ENCODE measurements at places on chromosomes 1 and 21.
A peak's percentile ranks its signal among the peaks of the same experiment; 100 is the strongest.

DNA sequence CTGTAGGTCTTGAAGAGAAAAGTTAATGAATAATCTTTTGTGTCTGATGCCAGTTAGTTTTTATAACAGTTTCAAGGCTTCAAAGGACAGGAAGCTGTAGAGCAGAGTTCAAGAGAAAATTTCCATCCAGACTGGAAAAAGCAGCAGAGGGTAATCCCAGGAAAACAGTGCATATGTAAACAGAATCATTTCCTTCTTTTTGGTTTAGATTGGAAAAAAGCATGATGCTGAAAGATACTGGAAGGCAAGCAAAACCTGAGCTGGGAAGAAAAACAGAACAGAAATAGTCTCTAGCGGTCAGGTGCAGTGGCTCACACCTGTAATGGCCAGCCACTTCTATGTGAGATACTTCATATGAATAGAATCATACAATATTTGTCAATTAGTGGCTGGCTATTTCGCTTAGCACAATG lies 71.9 kb downstream of the ZSWIM5 start:
- DNase-seq: no peak

- DNase-seq: no peak
These were observed 25.8 kb downstream of the TP53BP2 start for GRCh38 chr1:223819730-223820514.

- no peak for DNase-seq
These were observed 7.9 kb downstream of the LURAP1 start for GRCh38 chr1:46211051-46211450.

GRCh38 chr21:35217504-35218060 lies 168.5 kb upstream of the RUNX1 start:
- peak; percentile 12 for DNase-seq

- no peak for DNase-seq
These were observed 5.5 kb upstream of the ST6GALNAC3 start for GRCh38 chr1:76068953-76069561.

- DNase-seq: no peak
These were observed 5.4 kb downstream of the PRAMEF12 start for GRCh38 chr1:12778907-12779306.

GRCh38 chr1:98002288-98002687 lies 81.5 kb upstream of the DPYD start:
- DNase-seq: no peak

DNA sequence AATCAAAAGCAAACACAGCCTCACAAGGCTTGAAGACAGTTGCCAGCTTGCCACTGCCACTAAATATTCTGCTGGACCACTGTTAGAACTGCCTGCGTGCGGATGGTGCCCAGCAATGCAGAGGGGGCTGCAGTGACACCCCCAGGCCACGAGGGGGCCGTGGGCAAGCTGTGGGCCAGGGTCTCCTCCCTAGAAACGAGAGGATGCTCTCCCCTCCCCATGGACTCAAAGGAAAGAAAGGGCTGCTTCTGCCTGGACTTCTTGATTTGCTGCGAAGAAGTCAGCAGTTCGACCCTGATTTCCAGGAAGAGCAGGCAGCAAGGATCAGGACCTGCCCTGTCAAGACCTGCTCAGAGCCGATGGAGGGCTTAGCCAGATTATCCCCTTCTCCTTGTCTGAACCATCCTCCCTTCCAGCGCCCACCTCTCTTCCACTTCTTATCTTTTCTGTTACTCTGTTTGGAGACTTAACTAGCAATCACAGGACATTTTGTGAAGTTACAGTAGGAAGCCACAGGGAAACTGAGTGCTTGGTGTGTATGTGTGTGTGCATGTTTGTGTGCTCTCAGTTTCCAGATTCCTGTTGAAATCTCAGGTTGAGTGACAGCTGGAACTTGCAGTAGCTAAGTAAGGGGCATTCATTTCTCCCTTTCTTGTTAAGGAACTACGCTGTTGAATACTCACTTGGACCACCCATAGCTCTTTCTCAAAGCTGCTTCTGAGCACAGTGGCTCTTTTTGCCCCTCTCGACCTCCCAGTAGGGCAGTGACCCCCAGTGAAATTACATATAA lies 2.7 kb downstream of the MAN1C1 start:
- DNase-seq: no peak

DNA sequence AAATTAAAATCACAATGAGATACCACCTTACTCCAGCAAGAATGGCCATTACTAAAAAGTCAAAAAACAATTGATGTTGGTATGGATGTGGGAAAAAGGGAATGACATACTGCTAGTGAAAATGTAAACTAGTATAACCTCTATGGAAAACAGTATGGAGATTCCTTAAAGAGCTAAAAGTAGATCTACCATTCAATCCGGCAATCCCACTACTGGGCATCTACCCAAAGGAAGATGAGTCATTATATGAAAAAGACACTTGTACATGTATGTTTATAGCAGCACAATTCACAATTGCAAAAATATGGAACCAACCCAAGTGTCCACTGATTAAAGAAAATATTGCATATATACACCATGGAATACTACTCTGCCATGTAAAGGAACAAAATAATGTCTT lies 37.2 kb downstream of the SUSD4 start:
- no peak for DNase-seq

GRCh38 chr1:230536641-230537155 lies 105.6 kb upstream of the COG2 start:
- no peak for DNase-seq

GRCh38 chr21:10627316-10627863 lies 106.0 kb downstream of the TPTE start:
- DNase-seq: no peak

DNA sequence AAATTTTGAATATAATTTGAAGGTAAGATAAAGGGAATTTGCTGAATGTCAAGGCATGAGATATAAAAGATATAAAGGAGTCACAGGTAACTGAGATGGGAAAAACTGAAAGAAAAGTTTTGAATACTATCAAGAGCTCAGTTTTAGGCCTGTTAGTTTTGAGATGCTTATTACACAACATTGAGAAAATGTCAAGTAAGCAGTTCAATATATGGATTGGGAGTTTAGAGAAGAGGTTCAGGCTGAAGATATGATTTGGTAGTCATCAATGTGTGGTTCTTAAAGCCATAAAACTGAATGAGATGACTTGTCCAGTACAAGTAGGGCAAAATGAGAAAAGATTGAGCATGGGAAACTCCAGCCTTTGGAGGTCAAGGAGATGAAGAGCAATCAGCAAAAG lies 4.7 kb upstream of the RNPC3 start:
- no peak for DNase-seq

GRCh38 chr1:55143684-55144083 lies 71.5 kb downstream of the USP24 start:
- DNase-seq: no peak

- no peak for DNase-seq
These were observed 52.7 kb upstream of the EIF4G3 start for GRCh38 chr1:21229246-21230000.

GRCh38 chr1:174742805-174743653 lies 256.7 kb upstream of the CACYBP start:
- DNase-seq: no peak

DNA sequence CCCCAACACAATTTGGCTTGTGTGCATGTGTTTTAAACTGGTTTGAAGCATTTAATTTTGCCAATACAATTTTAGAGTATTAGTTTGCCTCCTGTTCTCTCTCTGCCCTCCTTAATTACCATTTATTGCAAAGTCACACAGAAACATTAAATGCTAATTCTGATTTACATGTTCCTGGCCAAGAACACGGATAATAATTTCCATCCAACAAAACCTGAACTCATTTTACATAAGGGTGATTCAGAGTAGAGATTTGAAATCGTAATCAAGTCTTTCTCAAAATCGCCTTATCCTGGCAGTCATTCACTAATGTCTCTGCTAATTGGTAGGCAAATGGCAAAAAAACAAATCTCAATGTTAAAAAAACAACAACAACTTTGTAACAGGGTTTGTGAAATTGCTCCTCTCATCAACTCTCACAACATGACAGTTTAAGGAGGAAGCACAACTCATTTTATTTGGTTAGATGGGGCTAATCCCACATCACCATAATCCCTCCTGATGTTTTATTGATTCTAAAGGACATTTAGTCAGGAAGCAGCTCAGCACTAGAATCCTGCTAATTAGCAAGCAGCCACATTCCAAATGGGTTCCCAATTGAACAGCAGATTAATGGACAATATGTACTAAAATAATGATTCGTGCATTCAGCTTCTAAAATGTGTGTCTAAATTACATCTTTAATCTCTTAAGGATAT lies 55.9 kb downstream of the C1orf87 start:
- no peak for DNase-seq

DNA sequence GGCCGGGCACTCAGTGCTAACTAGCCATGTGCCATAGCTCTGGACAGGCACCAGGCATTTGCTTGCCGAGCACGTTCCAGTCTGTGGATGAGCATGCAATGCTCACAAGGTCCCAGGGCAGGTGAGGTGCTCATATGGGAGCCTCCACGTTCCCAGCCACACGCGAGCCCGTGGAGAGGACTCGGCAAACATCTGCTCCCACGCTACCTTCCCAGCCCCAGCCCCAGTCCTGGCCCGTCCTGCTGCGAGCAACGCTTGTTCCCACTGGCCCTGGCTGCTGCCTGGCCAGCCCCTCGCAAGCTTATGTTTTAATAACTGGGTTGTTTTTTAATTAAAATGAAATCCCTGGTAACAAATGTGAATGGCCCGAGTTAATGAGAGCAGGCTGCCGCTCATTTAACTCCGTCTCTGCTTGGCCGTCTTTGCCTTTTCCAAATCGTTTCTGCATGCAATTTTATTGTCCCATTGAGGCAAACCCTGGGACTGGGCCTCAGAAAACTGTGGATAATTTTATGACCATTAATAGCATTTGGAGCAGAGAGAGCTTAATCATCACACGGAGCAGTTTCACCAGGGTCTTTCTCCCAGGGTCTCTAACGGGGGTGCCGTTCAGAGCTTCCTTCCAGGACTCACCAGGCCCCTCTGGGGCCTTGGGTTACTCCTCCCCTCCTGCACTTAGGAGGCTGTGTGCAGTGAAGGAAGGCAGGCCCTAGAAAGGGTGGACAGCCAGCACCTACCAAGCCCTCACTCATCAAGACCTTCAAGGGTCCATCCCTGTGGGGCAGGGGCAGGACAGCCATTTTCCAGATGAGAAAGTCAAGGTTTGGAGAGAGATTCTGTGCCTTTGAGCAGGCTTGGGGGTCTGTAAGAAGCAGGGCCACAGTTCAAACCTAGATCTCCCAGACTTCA lies 136.8 kb downstream of the GLIS1 start:
- DNase-seq: no peak

DNA sequence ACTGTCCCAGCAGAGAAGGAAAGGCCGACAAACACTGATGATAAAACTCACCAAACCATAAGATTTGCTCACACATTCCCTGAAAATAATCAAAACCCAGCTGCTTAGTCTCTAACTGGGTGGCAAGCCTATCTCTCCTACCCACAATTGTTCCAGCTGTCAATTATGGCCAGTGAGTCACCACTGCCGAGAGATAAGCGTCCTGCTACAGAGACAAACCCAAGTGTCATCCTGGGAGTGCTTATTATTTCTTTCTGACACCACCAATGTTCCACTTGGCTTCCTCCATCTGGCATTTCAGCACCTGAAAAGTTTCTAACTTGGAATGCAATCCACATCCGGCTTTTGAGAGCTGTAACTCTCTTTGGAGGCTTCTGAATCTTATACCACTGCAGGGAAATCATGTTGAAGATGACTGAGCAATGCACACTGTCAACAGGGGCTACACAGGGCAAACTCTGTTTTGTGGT lies 51.5 kb upstream of the VAV3 start:
- no peak for DNase-seq

GRCh38 chr1:151013518-151013917 lies 5.3 kb downstream of the PRUNE1 start:
- DNase-seq: no peak

DNA sequence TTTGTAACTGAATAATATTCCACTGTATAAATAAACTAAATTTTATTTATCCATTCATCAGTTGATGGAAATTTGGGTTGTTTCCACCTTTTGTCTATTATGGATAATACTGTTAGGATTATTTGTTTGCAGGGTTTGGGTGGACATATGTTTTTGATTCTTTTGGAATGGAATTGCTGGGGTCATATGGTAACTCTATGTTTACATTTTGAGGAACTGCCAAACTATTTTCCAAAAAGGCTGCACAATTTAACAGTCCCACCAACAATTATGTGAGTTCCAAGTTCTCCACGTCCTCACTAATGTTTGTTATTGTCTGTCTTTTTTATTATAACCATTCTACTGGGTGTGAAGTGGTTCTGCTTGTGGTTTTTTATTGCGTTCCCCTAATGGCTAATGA lies 4.3 kb upstream of the SERBP1 start:
- DNase-seq: no peak

GRCh38 chr1:24952413-24952841 lies 22.4 kb upstream of the RUNX3 start:
- DNase-seq: no peak

Data from T47D (cell line).